SJSA1 (cell line): ENCODE measurements at places on chromosomes 3 and 15. TPM values are rescaled to one million over a fixed set of nuclear protein-coding genes. Genes with fewer than 3 reads are reported as not detected.
A peak's percentile ranks its signal among the peaks of the same experiment; 100 is the strongest.

DNA sequence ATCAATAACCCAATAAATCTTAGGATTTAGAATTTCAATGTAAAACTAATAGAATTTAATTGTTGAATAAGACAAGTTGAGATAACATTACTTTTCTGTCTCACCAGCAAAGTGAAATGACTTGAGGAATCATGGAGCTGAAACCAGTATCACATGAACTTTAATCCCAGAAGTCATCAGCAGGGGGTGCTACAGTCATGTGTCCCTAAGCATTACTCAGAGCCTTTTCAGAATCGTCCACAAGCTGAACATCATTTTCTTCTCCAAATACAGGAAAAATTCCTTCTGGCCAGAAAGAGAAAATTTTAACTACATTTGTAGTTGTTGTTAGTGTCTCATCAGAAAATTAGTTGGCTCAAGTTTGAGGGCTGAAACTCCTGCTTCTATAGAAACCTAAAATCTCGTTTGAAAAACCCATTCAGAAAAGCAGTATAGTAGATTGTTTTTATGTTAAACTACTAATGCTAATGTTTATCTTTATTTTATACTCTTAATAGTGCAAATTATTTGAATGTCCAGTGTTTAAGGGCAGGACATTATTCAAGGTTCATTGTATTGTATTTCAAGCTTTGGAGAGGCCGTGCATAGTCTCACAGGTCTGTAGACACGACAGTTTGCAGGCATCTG is 384.1 kb downstream of the PLOD2 start:
- H3K27me3 ChIP-seq = no peaks in the 10 kb centered on the region
- peaks cover 3% of the 10 kb centered on the region; the same call in 1 of the 2 replicates for H3K4me1 ChIP-seq
- no peak overlapping the region for H3K27ac ChIP-seq
- no peak overlapping the region for H3K4me3 ChIP-seq
- DNase-seq = peak; percentile 11
- H3K36me3 ChIP-seq = no peaks in the 10 kb centered on the region; the same call in 1 of the 2 replicates

- DNase-seq = no peak
- H3K4me3 ChIP-seq = no peak overlapping the region
- H3K36me3 ChIP-seq = no peaks in the 10 kb centered on the region
- no peak overlapping the region for H3K27ac ChIP-seq
Measured at GRCh38 chr3:107942244-107942643, 148.6 kb downstream of the CD47 start.

GRCh38 chr15:69417581-69417980 is 3.4 kb downstream of the KIF23 start:
- peak; percentile 54 for DNase-seq
- H3K27me3 ChIP-seq = no peaks in the 10 kb centered on the region
- H3K4me3 ChIP-seq = no peak overlapping the region
- H3K4me1 ChIP-seq = peaks cover 68% of the 10 kb centered on the region

GRCh38 chr3:112974894-112975293 is at the start of gene CD200R1:
CD200R1 (minus strand) TSS chr3:112975103; CDS start chr3:112974857, 246 bp downstream.
- no peaks in the 10 kb centered on the region for H3K36me3 ChIP-seq
- no peaks in the 10 kb centered on the region for H3K4me1 ChIP-seq
- no peak within 1 kb of the TSS for H3K27ac ChIP-seq
- DNase-seq = no peak
- H3K4me3 ChIP-seq = no peak within 1 kb of the TSS
- H3K27me3 ChIP-seq = peaks cover 5% of the 10 kb centered on the region; the same call in 1 of the 2 replicates

OIP5 gene
- 31.1 and 43.4 TPM in 2 replicates for total RNA-seq

DAZL gene
- not detected in 2 replicates for total RNA-seq

UROC1 gene
- total RNA-seq = not detected in 2 replicates

- H3K4me3 ChIP-seq = no peak overlapping the region
- peak; percentile 1 for DNase-seq
- no peaks in the 10 kb centered on the region for H3K36me3 ChIP-seq
- H3K4me1 ChIP-seq = 0 out of 2 replicates have a peak, but pooled peaks cover 3% of the 10 kb centered on the region
- no peak overlapping the region for H3K27ac ChIP-seq
Measured at GRCh38 chr3:27090275-27091041, 278.7 kb downstream of the NEK10 start.

CCDC9B gene
- total RNA-seq = 29.5 and 39.0 TPM in 2 replicates

GRCh38 chr3:129553171-129553570 is 10.2 kb downstream of the H1-8 start:
- no peak overlapping the region for H3K27ac ChIP-seq
- no peak for DNase-seq
- peaks cover 47% of the 10 kb centered on the region for H3K4me1 ChIP-seq
- H3K4me3 ChIP-seq = no peak overlapping the region
- no peaks in the 10 kb centered on the region for H3K27me3 ChIP-seq
- peaks cover 35% of the 10 kb centered on the region for H3K36me3 ChIP-seq

GRCh38 chr15:77138167-77138522 is 67.2 kb upstream of the TSPAN3 start:
- no peak overlapping the region for H3K27ac ChIP-seq
- no peaks in the 10 kb centered on the region for H3K27me3 ChIP-seq
- peaks cover 7% of the 10 kb centered on the region for H3K4me1 ChIP-seq
- peaks cover 59% of the 10 kb centered on the region for H3K36me3 ChIP-seq
- DNase-seq = no peak

DNA sequence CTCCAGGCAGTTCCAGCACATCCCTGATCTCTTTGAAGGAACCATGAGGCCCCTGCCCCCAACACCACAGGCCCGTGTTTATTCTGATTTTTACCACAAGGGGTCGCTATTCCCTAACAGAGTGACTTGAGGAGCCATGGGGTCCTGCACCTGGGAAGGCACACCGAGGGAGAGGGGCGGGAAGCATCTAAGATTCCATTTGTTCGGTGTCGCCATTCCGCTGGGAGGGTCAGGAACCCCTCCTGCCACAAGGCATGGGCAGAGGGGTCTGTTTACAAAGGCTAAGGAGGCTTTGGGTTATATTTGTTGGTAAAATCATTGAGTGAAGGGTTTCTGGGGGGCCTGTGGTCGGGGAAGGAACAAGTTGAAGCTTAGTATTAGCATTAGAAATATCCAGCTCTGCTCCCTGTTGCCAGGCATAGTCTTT is 77.1 kb downstream of the WDR76 start:
- no peak overlapping the region for H3K27ac ChIP-seq
- H3K4me1 ChIP-seq = peaks cover 11% of the 10 kb centered on the region
- H3K36me3 ChIP-seq = no peaks in the 10 kb centered on the region
- H3K4me3 ChIP-seq = no peak overlapping the region

DNA sequence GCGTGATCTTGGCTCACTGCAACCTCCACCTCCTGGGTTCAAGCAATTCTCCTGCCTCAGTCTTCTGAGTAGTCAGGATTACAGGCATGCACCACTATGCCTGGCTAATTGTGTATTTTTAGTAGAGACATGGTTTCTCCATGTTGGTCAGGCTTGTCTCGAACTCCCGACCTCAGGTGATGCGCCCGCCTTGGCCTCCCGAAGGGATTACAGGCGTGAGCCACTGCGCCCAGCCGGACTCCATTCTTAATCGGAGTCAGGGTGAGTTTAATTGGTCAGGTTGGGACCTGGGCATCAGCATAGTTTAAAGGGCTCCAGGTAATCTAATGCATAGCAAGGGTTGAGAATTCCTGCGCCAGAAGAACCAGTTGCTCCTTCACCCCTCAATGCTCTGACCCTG is 29.2 kb downstream of the MAGEF1 start:
- H3K4me1 ChIP-seq = peaks cover 19% of the 10 kb centered on the region
- DNase-seq = no peak
- H3K27ac ChIP-seq = no peak overlapping the region
- H3K36me3 ChIP-seq = no peaks in the 10 kb centered on the region

- no peak for DNase-seq
- peaks cover 7% of the 10 kb centered on the region for H3K27me3 ChIP-seq
- peaks cover 6% of the 10 kb centered on the region for H3K4me1 ChIP-seq
Measured at GRCh38 chr15:60259469-60259868, 138.3 kb downstream of the ANXA2 start.

DNA sequence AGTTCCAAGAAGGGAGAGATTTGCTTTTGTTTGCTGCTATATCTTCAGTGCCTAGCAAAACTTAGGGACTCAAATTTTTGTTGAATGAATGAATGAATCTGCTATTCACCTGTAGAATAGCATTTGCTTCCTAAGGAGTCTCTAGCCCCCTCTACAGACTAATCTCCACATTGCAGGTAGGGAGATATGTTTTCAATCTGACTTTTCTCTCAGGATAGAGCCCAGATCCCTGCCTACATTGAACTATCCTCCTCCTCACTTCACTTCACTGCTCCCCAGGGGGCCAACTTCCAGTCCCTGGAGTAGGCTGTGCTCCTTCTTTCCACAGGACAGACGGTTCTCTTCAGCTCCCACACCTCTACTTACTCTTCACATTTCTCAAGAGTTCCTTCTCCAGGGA is 81.9 kb upstream of the PTX3 start:
- H3K4me3 ChIP-seq = no peak overlapping the region
- peaks cover 13% of the 10 kb centered on the region for H3K4me1 ChIP-seq
- H3K27me3 ChIP-seq = no peaks in the 10 kb centered on the region
- H3K36me3 ChIP-seq = no peaks in the 10 kb centered on the region
- H3K27ac ChIP-seq = no peak overlapping the region

CLRN1 gene
- total RNA-seq = not detected in 2 replicates

DNA sequence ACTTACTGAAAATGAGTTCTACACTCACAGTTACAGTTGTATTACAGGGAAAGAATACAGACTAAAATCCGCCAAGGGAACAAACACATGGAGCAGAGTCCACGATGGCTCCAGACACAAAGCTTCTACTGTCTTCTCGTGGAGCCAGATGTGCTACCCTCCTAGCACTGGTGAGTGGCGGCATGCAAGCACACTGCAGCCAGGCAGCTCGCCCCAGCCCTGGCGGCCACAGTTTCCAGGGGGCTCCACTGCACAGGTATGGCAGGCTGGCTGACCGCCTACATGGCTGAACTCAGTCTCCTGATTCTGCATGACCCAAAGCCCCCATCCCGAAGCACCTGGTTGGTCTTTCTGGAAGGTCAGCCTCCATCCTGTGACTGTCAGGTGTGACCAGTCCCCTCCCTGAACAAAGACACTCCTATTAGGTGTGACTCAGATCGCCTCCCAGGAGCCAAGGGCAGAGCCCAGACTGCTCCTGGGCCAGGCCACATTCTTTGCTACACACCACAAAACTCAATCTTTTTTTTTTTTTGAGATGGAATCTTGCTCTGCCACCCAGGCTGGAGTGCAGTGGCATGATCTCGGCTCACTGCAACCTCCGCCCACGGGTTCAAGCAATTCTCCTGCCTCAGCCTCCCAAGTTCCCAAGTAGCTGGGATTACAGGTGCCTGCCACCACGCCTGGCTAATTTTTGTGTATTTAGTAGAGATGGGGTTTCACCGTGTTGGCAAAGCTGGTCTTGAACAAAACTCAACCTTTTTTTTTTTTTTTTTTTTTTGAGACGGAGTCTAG is 51.5 kb downstream of the CFAP92 start:
- no peak for DNase-seq
- H3K27ac ChIP-seq = no peak overlapping the region
- peaks cover 8% of the 10 kb centered on the region; the same call in 1 of the 2 replicates for H3K4me1 ChIP-seq
- no peaks in the 10 kb centered on the region for H3K36me3 ChIP-seq
- no peaks in the 10 kb centered on the region for H3K27me3 ChIP-seq

DNA sequence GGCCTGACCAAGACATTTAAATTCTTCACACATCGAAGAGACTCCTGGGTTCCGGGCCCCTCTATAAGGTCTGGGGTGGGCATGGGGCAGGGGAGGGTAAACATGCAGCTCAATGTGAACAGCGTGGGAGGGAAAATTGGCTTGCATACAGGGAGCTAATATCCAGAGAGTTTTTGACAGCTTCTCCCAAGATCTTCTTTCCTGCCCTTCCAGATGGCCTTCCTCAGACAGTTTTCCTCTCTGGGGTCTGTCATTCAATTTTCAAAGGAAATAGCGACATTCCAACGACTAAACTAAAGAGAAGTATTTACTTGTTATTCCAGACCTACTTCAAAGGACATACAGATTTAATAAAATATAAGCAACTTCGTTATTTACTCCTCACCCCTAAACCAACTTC is 1030.6 kb downstream of the MCTP2 start:
- no peak overlapping the region for H3K27ac ChIP-seq
- no peak overlapping the region for H3K4me3 ChIP-seq
- no peaks in the 10 kb centered on the region for H3K36me3 ChIP-seq
- DNase-seq = no peak

DNA sequence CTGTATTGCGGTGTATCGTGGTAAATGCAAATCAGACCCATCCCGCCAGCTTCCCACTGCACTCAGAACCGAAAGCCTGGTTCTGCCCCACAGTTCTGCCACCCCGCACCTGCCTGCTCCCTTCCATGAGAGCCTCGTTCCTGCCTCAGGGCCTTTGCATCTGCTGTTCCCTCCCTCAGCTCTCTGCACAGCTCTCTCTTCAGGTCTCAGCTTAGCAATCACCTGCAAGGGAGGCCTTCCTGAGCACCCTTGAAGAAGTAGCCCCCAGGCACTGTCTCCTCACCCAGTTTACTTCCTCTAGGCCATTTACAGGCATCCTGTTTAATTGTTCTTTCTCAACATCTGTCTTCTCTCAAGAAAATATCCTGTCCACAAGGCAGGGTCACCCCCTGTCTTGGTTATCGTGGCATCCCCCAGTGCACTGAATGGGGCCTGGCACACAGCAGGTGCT is 13.3 kb upstream of the IQSEC1 start:
- no peaks in the 10 kb centered on the region for H3K4me1 ChIP-seq
- H3K4me3 ChIP-seq = no peak overlapping the region
- H3K27ac ChIP-seq = no peak overlapping the region
- no peaks in the 10 kb centered on the region for H3K36me3 ChIP-seq
- no peaks in the 10 kb centered on the region for H3K27me3 ChIP-seq
- no peak for DNase-seq

- no peaks in the 10 kb centered on the region for H3K27me3 ChIP-seq
- H3K4me1 ChIP-seq = peaks cover 11% of the 10 kb centered on the region
- peak overlapping the region; percentile 49 for H3K27ac ChIP-seq
- peaks cover 5% of the 10 kb centered on the region for H3K36me3 ChIP-seq
Measured at GRCh38 chr15:76904461-76905012, 603 bp downstream of the SCAPER start.

GRCh38 chr3:61831973-61832372 is 270.6 kb downstream of the PTPRG start:
- H3K4me3 ChIP-seq = no peak overlapping the region
- no peak overlapping the region for H3K27ac ChIP-seq
- no peak for DNase-seq
- H3K36me3 ChIP-seq = no peaks in the 10 kb centered on the region
- no peaks in the 10 kb centered on the region for H3K27me3 ChIP-seq

TMEM207 gene
- total RNA-seq = not detected in 2 replicates

DNA sequence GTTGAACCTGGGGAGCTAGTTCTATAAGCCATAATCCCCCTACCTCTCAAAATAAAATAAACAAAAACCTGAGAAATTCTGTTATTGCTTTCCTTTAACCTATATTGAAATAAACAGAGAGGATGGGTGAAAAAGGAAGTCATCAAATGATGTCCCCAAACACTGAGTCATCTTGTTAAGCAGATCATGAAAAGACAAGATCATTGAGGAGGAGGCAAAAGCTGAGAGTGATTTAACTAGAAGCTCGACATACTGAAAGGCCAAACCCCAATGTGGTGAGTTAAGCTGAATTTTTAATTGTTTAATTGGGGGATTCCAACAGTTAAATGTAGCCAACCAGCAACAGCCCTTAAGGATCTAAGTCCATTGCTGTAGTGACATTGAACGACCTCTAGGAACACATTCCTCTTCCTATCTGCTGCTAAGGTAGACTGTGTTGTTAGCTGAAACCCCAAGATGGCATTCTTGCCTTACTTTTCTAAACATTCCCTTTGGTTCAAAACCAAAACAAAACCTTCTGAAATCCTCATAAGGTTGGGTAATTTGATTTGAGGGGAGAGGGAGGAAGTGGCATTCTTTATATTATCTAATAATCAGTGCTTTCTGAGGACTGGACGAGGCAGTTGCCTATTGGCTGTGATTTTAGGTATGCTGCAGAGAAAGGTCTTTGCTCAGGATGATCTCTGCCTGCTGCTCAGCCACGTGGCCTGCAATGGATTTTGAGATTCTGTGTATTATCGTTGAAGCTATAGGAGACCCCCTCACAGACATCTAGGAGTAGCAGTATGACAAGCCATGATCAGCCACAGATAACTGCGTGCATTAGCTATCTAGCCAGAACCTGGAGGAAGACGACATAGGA is 62.7 kb upstream of the BNIP2 start:
- no peak for DNase-seq
- no peak overlapping the region for H3K27ac ChIP-seq
- H3K4me1 ChIP-seq = no peaks in the 10 kb centered on the region
- H3K27me3 ChIP-seq = peaks cover 18% of the 10 kb centered on the region

CADPS gene
- not detected in 2 replicates for total RNA-seq
